ENCODE measurements at places on chromosomes 5 and 9.

DNA sequence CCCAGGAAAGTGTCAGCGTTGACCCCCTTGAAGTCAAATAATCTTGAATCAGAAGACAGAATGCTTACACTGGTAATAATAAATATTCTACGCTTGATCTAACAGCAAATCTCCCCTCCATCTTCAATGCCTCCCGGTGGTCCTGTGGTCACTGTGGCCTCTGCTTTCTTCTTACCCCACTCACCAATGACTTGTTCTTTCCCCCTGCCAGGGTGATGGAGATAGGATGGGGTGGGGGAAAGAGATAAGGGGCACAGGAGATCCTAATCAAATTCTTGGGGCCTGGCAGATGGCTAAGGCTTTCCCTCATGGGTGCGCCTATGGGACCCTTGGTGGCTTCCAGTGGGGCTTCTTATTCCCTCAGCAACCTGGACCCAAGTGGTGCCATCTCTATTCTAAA, 152.6 kb upstream of the EGFLAM start:
- DNase-seq = no peak

- DNase-seq = no peak
Observed at GRCh38 chr9:16028548-16028947, 475.7 kb downstream of the CCDC171 start.

GRCh38 chr9:89537166-89537565, 39.3 kb upstream of the SEMA4D start:
- no peak for DNase-seq

DNA sequence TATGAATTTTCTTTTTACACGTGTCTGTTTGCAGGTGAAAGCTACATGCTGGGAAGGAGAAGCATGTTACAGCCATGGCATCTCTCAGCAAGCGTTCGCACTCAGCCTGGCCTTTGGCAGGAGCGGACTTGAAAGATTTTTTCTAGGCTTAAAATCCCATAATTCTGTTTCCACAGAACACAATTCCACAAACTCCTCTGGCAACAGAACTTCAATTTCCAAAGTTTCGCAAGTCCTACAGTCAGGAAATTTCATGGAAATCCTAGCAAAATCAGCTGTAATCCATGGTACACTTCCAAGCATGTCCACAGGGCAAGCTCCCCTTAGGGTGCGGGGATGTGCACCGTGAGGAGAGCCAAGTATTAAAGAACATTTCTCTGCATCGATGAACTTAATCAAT, 35.9 kb downstream of the SUB1 start:
- no peak for DNase-seq

GRCh38 chr9:33225319-33226147, 14.4 kb upstream of the SPINK4 start:
- peak; percentile 60 for DNase-seq

GRCh38 chr5:51399643-51400006, 16.4 kb downstream of the ISL1 start:
- no peak for DNase-seq

- DNase-seq = no peak
Observed at GRCh38 chr5:157348049-157348400, 82.1 kb downstream of the CYFIP2 start.

GRCh38 chr5:176731506-176732160, 78.7 kb upstream of the UNC5A start:
- DNase-seq = no peak

- DNase-seq = no peak
Observed at GRCh38 chr5:1437226-1437829, 7.9 kb downstream of the SLC6A3 start.

GRCh38 chr5:72518001-72518683, 10.9 kb upstream of the ZNF366 start:
- no peak for DNase-seq

DNA sequence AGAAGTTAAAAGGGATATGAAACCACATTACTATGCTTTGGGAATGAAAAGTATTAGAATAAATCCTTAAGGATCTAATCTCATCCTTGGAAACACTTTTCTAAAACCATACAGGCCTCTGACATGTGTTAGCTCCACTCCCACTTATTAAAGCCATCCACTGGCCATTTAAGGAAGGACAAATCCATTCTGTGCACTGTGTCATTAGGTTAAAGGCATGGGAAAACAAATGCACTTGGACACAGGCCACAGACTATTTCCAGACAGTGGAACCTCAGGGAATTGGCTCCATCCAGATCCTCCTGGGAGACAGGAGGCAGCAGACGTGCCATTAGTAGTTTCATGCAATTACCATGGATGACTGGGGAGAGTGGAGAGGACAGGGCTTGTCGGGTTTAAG, 454.9 kb downstream of the ENC1 start:
- DNase-seq = no peak

DNA sequence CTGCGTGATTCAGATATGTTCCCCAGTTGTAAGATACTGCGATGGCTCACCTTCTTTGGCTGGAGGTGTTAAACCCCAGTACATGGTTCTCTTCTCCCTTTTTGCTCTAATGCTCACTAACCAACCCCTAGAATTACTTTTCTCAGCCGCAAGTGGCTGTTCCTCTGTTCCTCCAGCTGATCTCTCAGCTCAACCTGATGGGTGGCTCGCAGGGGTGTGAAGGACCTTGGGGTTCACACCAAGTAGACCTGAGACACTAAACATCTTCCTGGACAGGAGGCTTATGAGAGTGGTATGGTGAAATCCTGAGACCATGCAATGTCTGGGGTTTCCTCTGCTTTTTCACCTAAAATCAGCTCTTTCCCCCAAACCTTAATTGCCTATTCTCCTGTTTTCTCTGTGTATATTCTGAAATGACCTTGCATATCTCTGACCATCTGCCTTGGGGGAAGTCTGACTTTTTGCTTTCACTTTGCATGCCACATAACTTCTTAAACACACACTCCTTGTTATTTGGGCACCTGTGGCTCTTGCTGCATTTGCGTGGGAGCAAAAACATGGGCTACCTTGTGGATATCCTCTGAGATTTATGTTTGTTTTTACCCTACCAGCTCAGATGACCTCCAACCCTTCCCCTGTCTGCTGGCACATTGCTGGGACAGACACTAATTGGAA, 15.9 kb upstream of the IFNA14 start:
- no peak for DNase-seq

DNA sequence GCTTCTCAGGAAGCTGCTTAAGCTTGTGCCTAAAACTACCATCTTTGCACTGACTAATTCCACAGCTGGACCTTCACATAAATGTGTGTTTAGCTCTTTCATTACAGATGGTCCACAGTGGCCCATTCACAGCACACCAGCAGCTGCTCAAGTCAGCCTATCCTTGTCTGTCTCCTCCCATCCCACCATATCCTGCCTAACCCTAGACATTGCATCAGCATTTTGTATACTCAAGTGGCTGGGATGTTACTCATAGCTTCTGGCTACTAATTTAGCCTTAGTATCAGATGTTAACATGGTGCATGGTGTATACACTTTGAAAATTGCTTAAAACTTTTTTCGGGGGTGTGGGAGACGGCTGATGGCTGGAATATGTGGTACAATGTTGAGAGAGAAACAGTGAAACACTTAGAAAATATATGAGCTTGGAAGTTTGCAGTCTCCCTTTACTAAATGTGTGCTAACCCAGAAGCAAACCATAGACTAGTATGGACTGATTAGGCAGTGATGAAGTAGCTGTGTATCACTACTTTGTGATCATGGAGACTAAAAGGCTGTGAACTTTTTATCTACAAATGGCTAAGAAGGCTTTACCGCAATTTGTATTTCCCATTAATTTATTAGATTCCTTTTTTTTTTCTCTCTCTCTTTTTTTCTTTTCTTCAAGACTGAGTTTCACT, 83.1 kb downstream of the JMY start:
- no peak for DNase-seq
